ENCODE measurements at places on chromosomes 12 and 14.
A peak's percentile ranks its signal among the peaks of the same experiment; 100 is the strongest.

DNA sequence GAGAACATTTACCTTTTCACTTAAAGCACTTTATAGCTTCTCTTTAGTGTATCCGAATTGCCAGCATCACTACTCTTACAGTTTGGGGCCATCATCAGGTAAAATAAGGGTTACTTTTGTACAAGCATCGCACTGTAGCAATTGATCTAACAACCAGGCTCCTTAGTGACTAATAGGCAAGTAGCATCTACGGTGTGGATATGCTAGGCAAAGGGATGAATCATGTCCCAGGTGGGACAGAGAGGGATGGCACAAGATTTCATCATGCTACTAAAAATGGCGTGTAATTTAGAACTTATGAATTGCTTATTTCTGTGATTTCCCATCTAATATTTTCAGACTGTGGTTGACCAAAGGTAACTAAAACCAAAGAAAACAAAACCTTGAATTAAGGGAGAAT lies 582.3 kb downstream of the KCNH5 start:
- DNase-seq, result no peak

- peak; percentile 80 for DNase-seq
Measured at GRCh38 chr12:80593766-80594165, 113.7 kb upstream of the MYF6 start.

DNA sequence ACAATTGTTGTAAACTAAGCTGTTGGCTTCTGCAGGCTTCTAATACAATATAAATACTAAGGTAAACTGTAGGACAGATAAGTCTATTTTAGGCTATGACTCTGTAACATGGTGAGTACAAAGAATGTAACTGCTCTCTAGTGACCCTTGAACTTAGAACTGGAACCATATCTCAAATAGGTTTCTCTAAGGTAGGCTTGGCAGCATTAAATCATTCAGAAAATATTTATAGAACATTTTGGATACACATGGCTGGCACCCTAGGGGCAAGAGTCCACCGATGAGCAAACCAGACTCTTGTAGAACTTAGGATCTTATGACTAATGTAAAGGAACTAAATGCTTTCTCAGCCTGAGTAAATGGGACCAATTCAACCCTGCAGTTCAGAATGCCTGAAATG lies 19.4 kb upstream of the SLC25A3 start:
- no peak for DNase-seq

GRCh38 chr12:11870041-11870451 lies 200.7 kb upstream of the BCL2L14 start:
- no peak for DNase-seq

DNA sequence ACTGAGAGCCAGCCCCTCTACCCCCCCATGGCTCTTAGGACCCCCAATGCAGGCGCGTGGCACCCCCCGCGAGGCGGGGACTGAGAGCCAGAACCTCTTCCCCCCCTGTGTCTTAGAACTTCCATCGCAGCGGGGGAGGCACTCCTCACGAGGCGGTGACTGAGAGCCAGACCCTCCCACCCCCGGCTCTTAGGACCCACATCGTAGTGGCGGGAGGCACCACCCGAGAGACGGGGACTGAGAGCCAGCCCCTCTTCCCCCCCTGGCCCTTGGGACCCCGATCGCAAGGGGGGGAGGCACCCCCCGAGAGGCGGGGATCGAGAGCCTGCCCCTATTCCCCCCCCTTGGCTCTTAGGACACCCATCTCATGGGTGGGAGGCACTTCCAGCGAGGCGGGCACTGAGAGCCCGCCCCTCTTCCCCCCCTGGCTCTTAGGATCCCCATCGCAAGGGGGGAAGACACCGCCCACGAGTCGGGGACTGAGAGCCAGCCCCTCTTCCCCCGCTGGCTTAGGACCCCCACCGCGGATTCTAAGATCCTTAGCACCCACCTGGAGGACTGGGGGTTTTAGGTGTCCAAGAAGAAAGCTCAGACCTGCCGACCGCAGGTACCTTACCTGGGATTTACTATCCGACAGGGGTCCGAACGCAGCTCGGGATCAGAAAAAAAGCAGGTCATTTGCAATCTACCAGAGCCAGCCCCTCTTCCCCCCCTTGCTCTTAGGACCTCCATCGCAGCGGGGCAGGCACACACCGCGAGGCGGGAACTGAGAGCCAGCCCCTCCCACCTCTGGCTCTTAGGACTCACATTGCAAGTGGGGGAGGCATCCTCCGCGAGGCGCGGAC lies 44.9 kb downstream of the DDX11 start:
- DNase-seq, result no peak

DNA sequence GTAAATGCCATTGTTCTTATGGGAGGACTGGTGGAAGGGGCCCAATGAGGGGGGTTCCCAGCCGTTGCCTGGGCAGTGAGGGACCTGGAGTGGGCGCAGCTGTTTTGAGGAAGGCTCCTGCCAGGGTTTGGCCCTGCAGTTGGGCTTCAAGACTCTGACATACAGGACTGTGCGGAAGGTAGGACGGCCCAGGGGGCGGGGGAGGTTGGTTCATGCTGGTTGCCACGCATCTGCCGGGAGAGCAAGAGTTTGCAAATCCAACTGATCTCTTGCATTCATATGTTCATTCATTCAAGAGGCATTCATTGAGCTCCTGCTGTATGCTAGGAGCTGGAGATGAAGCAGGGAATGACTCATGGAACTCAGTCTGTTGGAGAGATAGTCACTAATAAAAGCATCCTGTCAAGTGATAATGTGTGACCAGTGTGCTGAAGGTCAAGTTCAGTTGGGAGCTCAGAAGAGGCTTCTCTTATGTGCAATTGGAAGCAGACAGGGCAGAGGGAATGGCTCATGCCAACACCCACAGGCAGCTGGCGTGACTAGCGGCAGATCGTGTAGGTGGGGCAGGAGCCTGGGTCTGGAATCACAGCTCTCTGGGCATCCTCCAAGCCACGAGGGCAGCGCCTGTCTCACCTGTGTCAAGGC lies 7.8 kb downstream of the SH2B3 start:
- peak; percentile 97 for DNase-seq

DNA sequence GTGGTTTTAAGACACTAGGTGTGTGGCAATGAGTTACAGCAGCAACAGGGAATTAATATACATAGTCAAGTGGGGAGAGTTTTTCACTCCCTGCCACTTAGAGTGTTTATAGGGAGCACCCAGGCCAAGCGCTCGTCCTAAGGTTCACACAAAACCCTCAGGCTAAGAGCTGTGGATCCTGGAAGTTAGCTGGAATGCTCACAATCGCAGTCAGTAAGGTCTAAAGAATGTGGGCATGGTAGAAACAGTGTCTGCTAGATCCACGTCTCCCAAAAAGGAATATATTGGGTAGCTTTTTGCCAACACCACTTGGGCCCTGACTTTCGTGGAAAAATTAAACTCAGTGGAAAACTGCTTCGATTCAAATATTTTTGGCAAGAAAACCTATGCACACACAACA lies 36.6 kb downstream of the STAB2 start:
- DNase-seq, result peak; percentile 4

GRCh38 chr14:44453433-44454171 lies 53.5 kb downstream of the FSCB start:
- no peak for DNase-seq

- DNase-seq, result no peak
Measured at GRCh38 chr14:37172936-37173614, 669 bp upstream of the SLC25A21 start.

- DNase-seq, result no peak
Measured at GRCh38 chr12:20268121-20268732, 100.1 kb upstream of the PDE3A start.

- DNase-seq, result peak; percentile 23
Measured at GRCh38 chr14:55807053-55807880, 227.3 kb downstream of the KTN1 start.

GRCh38 chr12:116390401-116391335 lies 113.2 kb upstream of the MED13L start:
- DNase-seq, result peak; percentile 62

- no peak for DNase-seq
Measured at GRCh38 chr14:103711516-103712431, 3.5 kb downstream of the XRCC3 start.

DNA sequence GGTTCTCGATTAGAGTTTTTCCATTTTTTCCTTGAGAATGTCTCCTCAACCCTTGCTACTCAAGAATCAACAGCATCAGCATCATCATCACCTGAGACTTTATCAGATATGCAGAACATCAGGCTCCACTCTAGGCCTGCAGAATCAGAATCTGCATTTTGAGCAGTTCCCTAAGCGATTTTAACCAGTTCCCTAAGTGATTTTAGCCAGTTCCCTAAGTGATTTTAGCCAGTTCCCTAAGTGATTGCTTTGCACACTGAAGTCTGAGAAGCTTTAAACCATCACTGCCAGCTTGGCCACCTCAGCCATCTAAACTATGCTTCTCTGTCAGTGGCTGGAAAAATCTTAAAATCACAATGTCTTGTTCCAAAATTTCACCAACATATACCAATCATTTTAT lies 29.4 kb upstream of the SLC38A1 start:
- no peak for DNase-seq

GRCh38 chr14:70988452-70988851 lies 81.2 kb downstream of the PCNX1 start:
- no peak for DNase-seq

GRCh38 chr12:130461839-130462557 lies 124.3 kb downstream of the PIWIL1 start:
- no peak for DNase-seq

- DNase-seq, result no peak
Measured at GRCh38 chr12:104903648-104904423, 54.3 kb downstream of the SLC41A2 start.

DNA sequence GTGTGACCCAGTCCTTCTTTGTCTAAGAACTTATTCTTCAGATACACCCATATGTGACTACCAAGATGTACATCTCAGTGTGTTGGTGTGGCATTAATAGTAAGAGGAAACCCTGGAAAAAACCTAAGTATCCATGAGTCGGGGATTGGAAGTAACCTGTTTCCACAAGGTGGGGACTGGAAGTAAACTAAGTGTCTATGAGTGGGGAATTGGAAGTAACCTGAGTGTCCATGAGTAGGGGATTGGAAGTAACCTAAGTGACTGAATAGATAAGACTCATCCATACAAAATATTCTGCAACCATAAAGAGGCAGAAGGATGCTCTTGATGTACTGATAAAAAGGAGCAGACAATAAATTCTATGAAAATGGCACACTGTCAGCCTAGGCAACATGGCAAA lies 184.7 kb downstream of the PHETA1 start:
- DNase-seq, result no peak

- no peak for DNase-seq
Measured at GRCh38 chr12:32889011-32889760, 7.4 kb downstream of the PKP2 start.

GRCh38 chr12:5232826-5233500 lies 189.3 kb downstream of the KCNA5 start:
- DNase-seq, result no peak

DNA sequence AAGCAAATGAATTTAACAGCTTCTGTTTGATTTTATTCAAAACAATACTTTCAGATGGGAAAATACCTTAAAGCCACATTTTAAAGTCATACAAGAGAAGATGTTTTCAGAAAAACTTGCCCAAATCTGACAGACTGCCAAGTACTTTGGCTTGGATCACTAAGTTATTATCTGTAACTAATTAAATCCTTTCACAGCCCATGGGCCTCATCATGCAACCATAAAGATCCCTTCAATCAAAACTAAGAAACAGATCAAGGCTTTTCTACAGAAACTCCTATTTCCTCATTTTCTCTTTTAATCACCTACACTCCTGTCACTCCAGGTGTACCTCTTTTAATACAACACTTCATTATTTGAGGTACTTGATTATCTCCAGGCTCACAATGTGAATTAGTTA lies 28.1 kb downstream of the BLTP3B start:
- peak; percentile 35 for DNase-seq

GRCh38 chr12:75786070-75786469 lies 245.5 kb downstream of the PHLDA1 start:
- DNase-seq, result no peak

DNA sequence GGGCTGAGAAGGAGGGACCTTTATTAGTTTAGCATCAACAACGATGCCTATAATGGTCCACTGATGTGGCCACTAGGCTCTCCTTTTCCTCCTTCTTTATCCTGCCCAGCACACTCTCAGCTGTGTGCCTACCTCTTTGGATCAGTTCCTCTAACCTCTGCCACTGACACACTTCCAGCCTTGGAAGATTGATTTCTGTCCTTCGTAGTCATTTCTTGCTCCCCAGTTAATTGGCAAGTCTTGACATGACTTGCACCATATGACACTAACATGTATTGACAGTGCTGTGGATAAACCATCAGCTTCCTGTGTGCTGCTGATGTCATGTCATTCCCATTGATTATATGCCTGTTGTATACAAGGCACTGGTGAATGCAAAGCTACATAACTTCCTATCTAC lies 90.2 kb upstream of the PLEKHG7 start:
- no peak for DNase-seq

DNA sequence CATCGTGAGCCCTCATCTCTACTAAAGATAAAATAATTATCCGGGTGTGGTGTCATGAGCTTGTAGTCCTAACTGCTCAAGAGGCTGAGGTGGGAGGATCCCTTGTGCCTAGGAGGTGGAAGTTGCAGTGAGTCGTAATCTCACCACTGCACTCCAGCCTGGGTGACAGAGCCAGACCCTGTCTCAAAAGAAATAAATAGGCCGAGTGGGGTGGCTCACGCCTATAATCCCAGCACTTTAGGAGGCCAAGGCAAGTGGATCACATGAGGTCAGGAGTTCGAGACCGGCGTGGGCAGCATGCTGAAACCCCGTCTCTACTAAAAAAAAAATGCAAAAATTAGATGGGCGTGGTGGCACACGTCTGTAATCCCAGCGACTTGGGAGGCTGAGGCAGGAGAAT lies 70.9 kb downstream of the RESF1 start:
- no peak for DNase-seq

DNA sequence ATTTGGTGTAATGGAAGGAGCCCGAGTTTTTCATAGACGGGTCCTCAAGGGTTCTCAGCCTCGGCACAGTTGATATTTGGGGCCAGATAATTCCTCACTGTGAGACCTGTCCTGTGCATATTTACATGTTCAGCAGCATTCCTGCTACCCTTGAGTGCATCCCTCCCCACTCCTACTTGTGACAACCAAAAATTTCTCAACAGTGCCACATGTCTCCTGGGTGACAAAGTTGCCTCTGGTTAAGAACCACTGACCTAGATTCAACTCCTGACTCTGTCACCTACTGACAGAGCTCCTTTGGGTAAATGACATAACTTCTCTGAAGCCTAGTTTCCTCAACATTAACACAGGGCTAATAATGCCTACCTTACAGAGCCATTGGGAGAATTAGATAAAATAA lies 60.4 kb downstream of the TTC9 start:
- DNase-seq, result no peak
